Keratinocyte (primary cell): ENCODE measurements at places on chromosomes 2 and 18. TPM values are rescaled to one million over a fixed set of nuclear protein-coding genes. Genes with fewer than 3 reads are reported as not detected.

- H3K4me3 ChIP-seq, result peak overlapping the region; percentile 16
- no peak for DNase-seq
- H3K27me3 ChIP-seq, result no peaks in the 10 kb centered on the region
- H3K36me3 ChIP-seq, result no peaks in the 10 kb centered on the region
These were observed 60.4 kb upstream of the RNF152 start for GRCh38 chr18:61953161-61953560.

DNA sequence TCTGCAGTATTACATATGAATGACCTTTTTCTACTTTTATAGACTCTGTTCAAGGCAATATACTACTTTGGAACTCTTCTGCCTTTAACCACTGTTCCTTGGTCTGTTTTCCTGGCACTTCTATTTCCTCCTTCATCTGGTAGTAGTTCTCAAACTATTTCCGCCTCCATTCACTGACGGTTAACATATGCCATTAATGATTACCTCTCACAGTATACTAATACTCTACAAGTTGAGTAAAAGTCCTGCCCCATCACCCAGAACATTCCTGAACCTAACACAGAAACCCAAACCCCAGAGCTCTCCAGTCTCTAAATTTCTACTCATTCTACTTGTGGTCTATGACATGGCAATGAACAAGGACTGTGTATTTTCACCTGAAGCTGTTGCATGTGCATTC, 4.5 kb downstream of the GFPT1 start:
- no peak overlapping the region for H3K27ac ChIP-seq
- DNase-seq, result no peak
- H3K27me3 ChIP-seq, result no peaks in the 10 kb centered on the region
- peaks cover 17% of the 10 kb centered on the region for H3K4me1 ChIP-seq
- no peaks in the 10 kb centered on the region for H3K36me3 ChIP-seq

GRCh38 chr2:132620115-132620514, 49.9 kb downstream of the LYPD1 start:
- H3K27me3 ChIP-seq, result no peaks in the 10 kb centered on the region
- no peaks in the 10 kb centered on the region for H3K36me3 ChIP-seq
- H3K4me1 ChIP-seq, result peaks cover 2% of the 10 kb centered on the region

DNA sequence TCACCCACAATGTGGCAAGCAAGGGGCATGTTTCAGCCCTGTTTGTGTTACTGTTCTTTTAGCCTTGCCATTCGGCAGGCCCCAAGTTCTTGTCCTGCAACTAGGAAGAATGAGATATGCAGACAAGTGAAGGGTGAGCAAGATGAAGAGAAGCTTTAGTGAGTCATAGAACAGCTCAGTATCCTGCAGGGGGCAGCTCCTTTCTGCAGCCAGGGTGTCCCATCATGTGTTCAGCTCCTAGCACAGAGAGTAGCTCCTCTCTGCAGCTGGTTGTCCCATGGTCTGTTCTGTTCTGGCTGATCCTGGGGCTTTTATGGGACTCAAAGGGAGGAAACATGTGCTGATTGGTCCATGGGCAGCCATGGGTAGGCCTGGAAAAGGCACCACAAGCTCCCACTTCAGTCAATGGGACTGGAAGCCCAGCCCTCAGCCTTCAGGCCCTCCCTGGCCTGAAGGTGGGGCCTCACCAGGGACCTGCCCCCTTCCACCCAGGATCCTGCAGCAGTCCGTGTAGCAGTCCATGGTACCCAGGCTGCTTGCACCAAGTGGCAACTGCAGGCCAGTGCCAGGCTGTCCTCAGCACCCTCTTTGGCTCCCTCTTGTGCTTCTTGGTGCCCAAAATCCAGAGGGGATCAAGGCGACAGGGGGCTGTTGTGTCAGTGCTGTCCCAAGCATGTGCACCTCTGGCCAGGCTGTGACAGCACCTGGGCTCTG, 326.4 kb downstream of the NR4A2 start:
- H3K27me3 ChIP-seq, result no peaks in the 10 kb centered on the region
- no peak overlapping the region for H3K27ac ChIP-seq
- no peaks in the 10 kb centered on the region for H3K36me3 ChIP-seq

DNA sequence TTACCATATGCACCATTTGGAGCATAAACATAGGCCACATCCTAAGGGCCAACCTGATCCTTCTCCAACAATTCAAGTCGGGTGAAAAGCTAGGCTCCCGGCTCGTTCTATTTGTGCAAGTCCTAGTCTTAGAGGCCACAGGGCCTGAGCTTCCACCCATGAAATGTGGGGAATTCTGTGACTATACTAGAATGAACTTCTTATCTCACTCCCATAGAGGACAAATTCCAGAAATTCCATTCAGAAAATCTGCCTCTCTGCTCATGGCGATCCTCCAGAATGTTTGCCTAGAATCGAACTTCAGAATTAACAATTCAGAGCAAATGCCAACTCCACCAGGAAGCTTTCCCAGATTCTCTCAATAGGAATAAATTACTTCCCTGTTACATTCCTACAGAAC, 187.9 kb downstream of the BCL11A start:
- H3K27me3 ChIP-seq, result no peaks in the 10 kb centered on the region
- H3K27ac ChIP-seq, result no peak overlapping the region
- no peak for DNase-seq
- H3K36me3 ChIP-seq, result no peaks in the 10 kb centered on the region
- peaks cover 1% of the 10 kb centered on the region for H3K4me1 ChIP-seq

GRCh38 chr2:172088245-172089004, 3.1 kb downstream of the DLX1 start:
- H3K4me3 ChIP-seq, result no peak overlapping the region
- peaks cover 29% of the 10 kb centered on the region for H3K4me1 ChIP-seq
- peaks cover 89% of the 10 kb centered on the region for H3K27me3 ChIP-seq
- no peaks in the 10 kb centered on the region for H3K36me3 ChIP-seq
- no peak overlapping the region for H3K27ac ChIP-seq
- DNase-seq, result no peak

GRCh38 chr2:94987074-94988020, 38.2 kb upstream of the MAL start:
- no peaks in the 10 kb centered on the region for H3K36me3 ChIP-seq
- no peak for DNase-seq
- H3K27ac ChIP-seq, result no peak overlapping the region
- H3K4me1 ChIP-seq, result no peaks in the 10 kb centered on the region

GRCh38 chr2:168538133-168538532, 82.1 kb downstream of the CERS6 start:
- peaks cover 33% of the 10 kb centered on the region for H3K4me1 ChIP-seq
- no peaks in the 10 kb centered on the region for H3K36me3 ChIP-seq
- no peaks in the 10 kb centered on the region for H3K27me3 ChIP-seq
- H3K27ac ChIP-seq, result peak overlapping the region; percentile 34

- H3K4me3 ChIP-seq, result no peak overlapping the region
- no peaks in the 10 kb centered on the region for H3K27me3 ChIP-seq
- H3K36me3 ChIP-seq, result no peaks in the 10 kb centered on the region
- no peak overlapping the region for H3K27ac ChIP-seq
These were observed 74.1 kb downstream of the SMIM21 start for GRCh38 chr18:75353357-75353756.

DNA sequence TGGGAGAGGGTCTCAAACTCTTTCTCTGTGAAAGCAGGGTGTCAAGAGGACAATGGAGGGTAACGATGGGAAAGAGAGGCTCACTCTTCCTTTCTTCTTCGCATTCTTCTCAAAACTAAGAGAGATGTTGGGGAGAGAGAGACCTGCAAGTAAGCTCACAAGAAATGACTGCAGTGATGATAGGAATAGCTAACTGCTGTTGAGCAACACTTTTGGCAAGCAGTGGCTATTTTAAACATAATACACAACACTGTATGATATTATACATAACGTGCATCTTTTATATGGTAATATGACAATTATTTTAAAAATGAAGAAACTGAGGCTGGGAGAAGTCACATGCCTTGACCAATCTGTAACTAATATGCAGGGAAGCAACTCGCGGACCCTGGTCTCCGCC, 247.5 kb downstream of the CMPK2 start:
- no peaks in the 10 kb centered on the region for H3K4me1 ChIP-seq
- no peak overlapping the region for H3K4me3 ChIP-seq
- no peak for DNase-seq
- no peaks in the 10 kb centered on the region for H3K36me3 ChIP-seq
- H3K27me3 ChIP-seq, result no peaks in the 10 kb centered on the region

- peak overlapping the region; percentile 22 for H3K4me3 ChIP-seq
- DNase-seq, result peak; percentile 77
- H3K36me3 ChIP-seq, result no peaks in the 10 kb centered on the region
- H3K27me3 ChIP-seq, result no peaks in the 10 kb centered on the region
These were observed 680.9 kb downstream of the IRS1 start for GRCh38 chr2:226118471-226119429.

- no peak for DNase-seq
- no peak overlapping the region for H3K27ac ChIP-seq
- H3K36me3 ChIP-seq, result no peaks in the 10 kb centered on the region
- no peaks in the 10 kb centered on the region for H3K4me1 ChIP-seq
These were observed 758.1 kb upstream of the DDX18 start for GRCh38 chr2:117056376-117056748.

The BOK gene
- polyA plus RNA-seq, result 15.4 to 25.5 TPM (median 21.7 TPM) in 3 replicates
